CMK (cell line): ENCODE measurements at places on chromosomes 7 and 10.

DNA sequence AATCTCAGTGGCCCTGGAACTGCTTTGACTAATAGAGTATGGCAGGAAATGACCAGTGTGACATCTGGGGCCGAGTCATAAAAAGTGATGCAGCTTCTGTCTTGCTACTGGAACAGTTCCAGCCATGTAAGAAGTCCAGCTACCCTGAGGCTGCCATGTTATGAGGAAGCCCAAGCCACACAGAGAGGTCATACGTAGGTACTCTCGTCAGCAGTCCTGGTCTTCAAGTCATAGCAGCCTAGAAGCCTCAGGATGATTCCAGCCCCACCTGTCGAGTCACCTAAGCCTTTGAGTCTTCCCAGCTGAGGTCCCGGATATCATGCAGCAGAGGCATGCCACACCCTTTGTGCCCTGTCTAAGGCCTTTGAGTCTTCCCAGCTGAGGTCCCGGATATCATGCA lies 92.1 kb downstream of the PPP1R3C start:
- DNase-seq, result no peak

DNA sequence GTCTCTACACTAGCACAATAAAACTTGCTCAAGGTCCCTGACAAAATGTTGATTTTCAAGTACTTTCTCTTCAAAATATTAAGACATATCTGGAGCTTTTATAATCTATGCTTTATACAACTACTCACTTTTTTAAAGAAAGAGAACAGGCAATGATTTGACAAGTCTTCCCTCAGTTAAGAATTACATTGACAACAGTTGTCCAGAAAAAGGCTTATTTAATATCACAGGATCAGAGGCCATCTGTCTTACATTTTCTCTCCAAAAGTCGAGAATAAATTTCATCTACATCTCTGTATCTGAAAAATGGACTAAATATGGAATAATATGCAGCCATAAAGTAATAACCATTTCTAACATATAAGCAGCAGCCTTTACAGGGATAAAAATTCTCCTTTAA lies 8.2 kb upstream of the RNF148 start:
- no peak for DNase-seq

- DNase-seq, result no peak
These were observed 700.8 kb upstream of the KCND2 start for GRCh38 chr7:119572132-119572531.

DNA sequence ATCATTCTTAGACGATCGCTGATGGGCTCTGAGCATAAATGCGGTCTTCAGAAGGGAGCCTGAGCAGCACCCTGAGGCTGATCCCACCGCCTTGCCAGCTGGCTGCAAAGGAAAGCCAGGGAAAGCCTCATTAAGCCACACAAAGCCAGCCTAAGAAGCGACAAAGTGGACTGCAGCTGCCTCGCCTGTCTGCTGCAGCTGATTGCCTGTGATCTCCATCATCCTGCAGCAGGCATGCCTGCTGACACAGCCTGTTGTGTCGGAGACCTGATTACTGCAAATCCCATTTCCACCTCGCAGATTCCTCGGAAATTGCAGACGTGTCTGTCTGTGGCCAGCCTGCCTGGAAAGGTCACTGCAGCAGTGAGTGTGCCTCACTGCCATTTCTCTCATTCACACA lies 1087.0 kb upstream of the AUTS2 start:
- no peak for DNase-seq

DNA sequence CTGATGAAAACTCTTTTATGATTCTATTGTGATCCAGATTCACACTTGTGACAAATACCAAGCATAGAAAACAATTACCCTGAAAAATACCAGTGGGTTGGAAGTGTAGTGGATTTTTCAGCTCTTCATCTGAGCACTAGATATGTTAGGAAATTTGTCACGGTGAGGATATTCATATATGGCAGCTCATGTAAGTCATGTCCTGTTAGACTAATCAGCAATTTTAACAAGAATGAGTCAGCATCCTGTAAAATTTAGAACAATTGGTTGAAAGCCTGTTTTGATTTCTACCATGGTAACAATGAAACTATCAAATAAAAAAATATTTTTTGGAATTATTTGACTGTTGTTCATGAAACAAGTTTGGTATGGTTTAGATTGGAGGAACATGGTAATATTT lies 334.3 kb downstream of the CACNA2D1 start:
- DNase-seq, result no peak

- no peak for DNase-seq
These were observed 38.6 kb downstream of the CDC14C start for GRCh38 chr7:48962821-48963505.

DNA sequence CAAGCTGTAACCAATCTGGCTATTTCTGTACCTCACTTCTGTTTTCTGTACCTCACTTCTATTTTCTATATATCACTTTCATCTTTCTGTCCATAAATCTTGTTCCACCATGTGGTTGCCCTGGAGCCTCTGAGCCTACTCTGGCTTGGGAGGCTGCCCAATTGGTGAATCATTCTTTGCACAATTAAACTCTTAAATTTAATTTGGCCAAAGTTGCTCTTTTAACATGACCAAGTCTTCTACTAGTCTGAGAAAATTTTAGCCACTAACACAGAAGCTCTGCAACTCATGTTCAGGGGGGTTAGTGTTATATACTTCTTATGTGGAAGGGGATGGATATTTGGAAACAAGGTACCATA lies 503.5 kb downstream of the KIF20B start:
- no peak for DNase-seq

- no peak for DNase-seq
These were observed 6.6 kb downstream of the CPA2 start for GRCh38 chr7:130273081-130273932.

- DNase-seq, result no peak
These were observed 4.2 kb upstream of the GSTO2 start for GRCh38 chr10:104264783-104265182.

DNA sequence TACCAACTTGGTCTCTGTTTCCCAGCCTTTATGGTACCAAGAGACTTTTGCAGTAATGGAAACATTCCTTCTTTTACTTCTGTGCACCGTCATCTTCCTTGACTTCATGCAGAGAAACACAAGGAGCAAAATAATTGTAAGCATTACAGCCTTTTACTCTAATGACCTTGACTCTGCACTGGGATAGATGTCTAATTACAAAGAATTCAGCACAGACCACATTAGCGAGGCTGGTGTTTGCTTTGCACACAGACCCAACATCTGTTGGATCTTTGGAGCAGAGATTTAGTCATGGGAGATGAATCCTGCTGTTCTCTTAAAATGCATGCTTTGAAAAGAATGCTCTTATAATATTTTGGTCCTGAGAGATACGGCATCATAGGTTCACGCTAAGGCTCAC lies 261.6 kb downstream of the TWIST1 start:
- DNase-seq, result no peak

GRCh38 chr10:98045785-98046389 lies 15.5 kb upstream of the CRTAC1 start:
- peak; percentile 33 for DNase-seq

- DNase-seq, result no peak
These were observed 151.5 kb upstream of the COL1A2 start for GRCh38 chr7:94243066-94243711.

GRCh38 chr7:1557771-1558170 lies 1.8 kb upstream of the TMEM184A start:
- DNase-seq, result no peak

DNA sequence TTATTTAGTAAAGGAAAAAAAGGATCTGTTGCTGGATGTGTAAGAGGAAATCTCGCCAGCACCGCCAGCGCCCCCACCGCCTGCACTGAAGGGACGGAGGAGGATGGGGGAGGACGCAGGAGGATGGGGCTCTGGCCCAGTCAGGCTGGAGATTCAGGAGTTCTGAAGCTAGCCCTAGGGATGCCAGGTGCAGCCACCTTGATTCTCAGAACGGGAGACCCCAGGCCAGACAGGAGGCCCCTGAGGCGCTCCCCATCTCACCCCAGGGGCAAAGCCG lies 1.3 kb downstream of the CAMK2B start:
- no peak for DNase-seq
